Activated naive CD8-positive, alpha-beta T cell treated with anti-CD3 and anti-CD28 coated beads for 36 hours (primary cell): ENCODE measurements at places on chromosomes 16 and 17.
A peak's percentile ranks its signal among the peaks of the same experiment; 100 is the strongest.

GRCh38 chr17:303168-303567 lies 49.4 kb downstream of the RPH3AL start:
- no peaks in the 10 kb centered on the region for H3K36me3 ChIP-seq
- DNase-seq = no peak
- no peak overlapping the region for H3K27ac ChIP-seq

DNA sequence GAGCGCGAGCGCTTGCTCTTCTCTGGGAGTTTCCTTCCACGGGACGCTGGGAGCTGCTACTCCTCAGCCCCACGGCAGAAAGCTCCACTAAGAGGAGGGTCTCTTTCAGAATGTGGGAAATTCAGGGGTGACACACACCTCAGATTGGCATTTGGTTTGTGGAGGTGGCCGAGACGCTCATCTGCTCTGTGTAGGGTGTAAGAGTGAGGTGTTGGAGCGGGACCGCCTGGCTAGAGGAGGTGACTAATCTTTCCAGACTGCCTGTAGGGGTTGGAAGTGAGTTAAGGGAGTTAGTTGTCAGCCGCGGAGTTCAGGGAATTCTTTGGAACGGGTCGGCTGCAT lies 735 bp downstream of the PSMD11 start:
- H3K4me1 ChIP-seq = peaks cover 41% of the 10 kb centered on the region
- DNase-seq = peak; percentile 46
- H3K27ac ChIP-seq = peak overlapping the region; percentile 82
- H3K36me3 ChIP-seq = peaks cover 34% of the 10 kb centered on the region
- H3K4me3 ChIP-seq = peak overlapping the region; percentile 95

- no peak for DNase-seq
- peaks cover 19% of the 10 kb centered on the region for H3K27me3 ChIP-seq
These were observed 3.1 kb upstream of the KRTAP3-2 start for GRCh38 chr17:41002814-41003213.

DNA sequence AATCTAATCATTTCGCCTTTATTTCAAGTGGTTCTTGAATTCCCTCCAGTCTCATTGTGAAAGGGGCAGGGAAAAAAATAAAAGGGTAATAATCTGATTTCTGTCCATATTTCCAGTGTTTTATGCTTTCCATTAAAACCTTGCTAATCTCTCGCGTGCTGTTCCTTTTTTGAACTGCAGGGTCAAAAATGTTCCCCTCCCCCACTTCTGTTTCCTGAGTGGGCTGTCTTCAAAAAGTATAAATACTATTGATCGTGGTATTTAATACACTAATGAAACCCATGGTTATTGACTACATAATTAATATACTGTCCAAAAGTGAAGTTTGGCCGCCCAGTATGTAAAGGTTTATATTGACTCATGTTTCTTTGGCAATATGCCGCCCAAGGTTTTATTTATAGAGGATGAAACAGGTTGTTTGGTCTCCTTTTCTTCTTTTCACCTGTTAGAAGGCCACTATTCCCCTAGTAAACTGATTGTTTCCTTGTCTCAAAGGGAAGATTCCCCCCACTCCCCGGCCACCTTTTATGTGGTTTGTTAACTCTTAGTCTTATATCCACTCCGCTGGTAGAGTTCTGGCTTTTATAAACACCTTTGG lies 69.7 kb downstream of the RPA1 start:
- no peaks in the 10 kb centered on the region for H3K27me3 ChIP-seq
- no peak for DNase-seq
- H3K4me1 ChIP-seq = no peaks in the 10 kb centered on the region
- no peak overlapping the region for H3K4me3 ChIP-seq

GRCh38 chr17:75827308-75828075 lies 16.7 kb downstream of the UNC13D start:
- peaks cover 13% of the 10 kb centered on the region for H3K4me1 ChIP-seq
- peak overlapping the region; percentile 40 for H3K4me3 ChIP-seq
- peak overlapping the region; percentile 86 for H3K27ac ChIP-seq
- peaks cover 12% of the 10 kb centered on the region for H3K36me3 ChIP-seq
- no peaks in the 10 kb centered on the region for H3K27me3 ChIP-seq

- no peaks in the 10 kb centered on the region for H3K36me3 ChIP-seq
- no peak overlapping the region for H3K27ac ChIP-seq
- peaks cover 52% of the 10 kb centered on the region for H3K27me3 ChIP-seq
- no peak for DNase-seq
These were observed 23.7 kb upstream of the HLF start for GRCh38 chr17:55241097-55241496.

- H3K27me3 ChIP-seq = no peaks in the 10 kb centered on the region
- peaks cover 21% of the 10 kb centered on the region for H3K36me3 ChIP-seq
- no peak overlapping the region for H3K4me3 ChIP-seq
- H3K27ac ChIP-seq = no peak overlapping the region
These were observed 89.3 kb upstream of the PLEKHM1 start for GRCh38 chr17:45579529-45580495.

- H3K27me3 ChIP-seq = no peaks in the 10 kb centered on the region
- no peaks in the 10 kb centered on the region for H3K4me1 ChIP-seq
- no peak overlapping the region for H3K27ac ChIP-seq
- H3K4me3 ChIP-seq = no peak overlapping the region
These were observed 167.1 kb upstream of the CIBAR2 start for GRCh38 chr16:85279402-85279801.

- H3K36me3 ChIP-seq = peaks cover 38% of the 10 kb centered on the region
- H3K27me3 ChIP-seq = peaks cover 1% of the 10 kb centered on the region
- no peak overlapping the region for H3K27ac ChIP-seq
- no peak overlapping the region for H3K4me3 ChIP-seq
- no peak for DNase-seq
- peaks cover 30% of the 10 kb centered on the region for H3K4me1 ChIP-seq
These were observed 9.5 kb upstream of the GALK1 start for GRCh38 chr17:75774471-75774990.

DNA sequence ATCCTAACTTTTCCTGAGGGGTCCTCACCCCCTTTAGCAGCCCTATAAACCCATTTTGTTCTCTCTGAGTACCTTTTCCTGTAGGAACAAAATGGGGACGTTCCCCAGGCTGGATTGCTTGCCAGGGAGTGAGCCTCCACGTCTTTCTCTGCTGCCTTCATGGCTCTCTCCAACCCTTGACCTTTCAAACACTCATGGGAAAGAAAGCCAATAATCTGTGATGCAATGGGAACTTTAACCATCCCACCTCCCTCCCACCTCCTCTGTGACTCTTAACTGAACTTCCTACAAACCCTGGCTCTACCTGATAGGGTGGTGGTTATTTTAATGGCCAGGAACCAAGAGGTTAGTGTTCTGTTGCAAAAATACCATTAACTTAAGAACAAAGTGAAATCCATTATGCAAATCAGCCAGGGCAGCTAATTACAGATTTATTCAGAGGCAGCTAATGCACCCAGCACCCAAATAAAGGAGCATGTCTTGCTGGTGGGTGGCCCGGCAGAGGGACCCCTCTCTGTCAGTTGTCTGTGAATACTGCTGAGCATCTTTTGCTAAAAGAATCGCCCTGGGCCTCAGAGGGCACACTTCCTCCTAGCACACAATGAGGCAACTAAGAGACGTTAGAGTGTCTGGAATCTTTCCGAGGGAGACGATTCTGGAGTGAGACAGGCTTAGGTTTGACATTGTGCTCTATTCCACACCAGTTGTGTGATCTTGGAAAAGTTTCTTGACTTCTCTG lies 3.0 kb downstream of the PIPOX start:
- no peaks in the 10 kb centered on the region for H3K36me3 ChIP-seq
- H3K27me3 ChIP-seq = peaks cover 10% of the 10 kb centered on the region
- peaks cover 17% of the 10 kb centered on the region for H3K4me1 ChIP-seq
- H3K27ac ChIP-seq = no peak overlapping the region
- no peak overlapping the region for H3K4me3 ChIP-seq

DNA sequence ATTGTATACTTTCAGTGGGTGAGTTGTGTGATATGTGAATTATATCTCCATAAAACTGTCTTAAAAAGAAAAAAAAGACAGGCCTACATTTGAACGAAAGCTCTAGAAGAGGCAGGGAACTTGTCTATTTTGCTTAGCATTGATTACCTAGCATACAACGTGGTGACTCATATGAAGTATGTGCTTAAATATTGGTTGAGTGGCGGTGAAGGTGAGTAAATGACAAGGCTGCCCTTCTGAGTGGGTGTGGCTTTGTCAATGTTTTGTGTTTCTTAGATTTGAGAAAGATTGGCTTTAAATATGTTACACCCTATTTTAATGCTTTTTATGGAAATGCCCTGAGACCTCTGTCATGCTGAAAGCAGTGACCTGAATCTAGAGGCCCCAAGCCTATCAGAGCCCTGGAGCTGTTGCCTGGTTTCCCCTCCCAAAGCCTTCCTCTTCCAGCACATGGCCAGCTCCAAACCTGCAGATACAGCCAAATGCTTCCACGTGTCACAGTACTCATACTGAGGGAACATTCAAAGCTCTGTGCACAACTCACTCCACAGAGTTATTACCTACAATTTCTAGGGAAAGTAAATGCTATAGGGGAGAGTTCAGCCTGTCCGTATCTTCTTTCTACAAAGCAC lies 260.0 kb downstream of the PHKB start:
- no peak for DNase-seq
- H3K4me3 ChIP-seq = no peak overlapping the region
- no peak overlapping the region for H3K27ac ChIP-seq
- H3K4me1 ChIP-seq = no peaks in the 10 kb centered on the region
- no peaks in the 10 kb centered on the region for H3K27me3 ChIP-seq

GRCh38 chr17:15456972-15457722 lies 10.3 kb downstream of the CDRT4 start:
- no peak overlapping the region for H3K27ac ChIP-seq
- peaks cover 27% of the 10 kb centered on the region for H3K36me3 ChIP-seq
- H3K27me3 ChIP-seq = no peaks in the 10 kb centered on the region
- no peak overlapping the region for H3K4me3 ChIP-seq

GRCh38 chr17:3802461-3803307 lies 1.7 kb upstream of the ITGAE start:
- H3K27ac ChIP-seq = no peak overlapping the region
- DNase-seq = no peak
- H3K27me3 ChIP-seq = no peaks in the 10 kb centered on the region
- H3K4me1 ChIP-seq = peaks cover 15% of the 10 kb centered on the region
- H3K36me3 ChIP-seq = peaks cover 5% of the 10 kb centered on the region

DNA sequence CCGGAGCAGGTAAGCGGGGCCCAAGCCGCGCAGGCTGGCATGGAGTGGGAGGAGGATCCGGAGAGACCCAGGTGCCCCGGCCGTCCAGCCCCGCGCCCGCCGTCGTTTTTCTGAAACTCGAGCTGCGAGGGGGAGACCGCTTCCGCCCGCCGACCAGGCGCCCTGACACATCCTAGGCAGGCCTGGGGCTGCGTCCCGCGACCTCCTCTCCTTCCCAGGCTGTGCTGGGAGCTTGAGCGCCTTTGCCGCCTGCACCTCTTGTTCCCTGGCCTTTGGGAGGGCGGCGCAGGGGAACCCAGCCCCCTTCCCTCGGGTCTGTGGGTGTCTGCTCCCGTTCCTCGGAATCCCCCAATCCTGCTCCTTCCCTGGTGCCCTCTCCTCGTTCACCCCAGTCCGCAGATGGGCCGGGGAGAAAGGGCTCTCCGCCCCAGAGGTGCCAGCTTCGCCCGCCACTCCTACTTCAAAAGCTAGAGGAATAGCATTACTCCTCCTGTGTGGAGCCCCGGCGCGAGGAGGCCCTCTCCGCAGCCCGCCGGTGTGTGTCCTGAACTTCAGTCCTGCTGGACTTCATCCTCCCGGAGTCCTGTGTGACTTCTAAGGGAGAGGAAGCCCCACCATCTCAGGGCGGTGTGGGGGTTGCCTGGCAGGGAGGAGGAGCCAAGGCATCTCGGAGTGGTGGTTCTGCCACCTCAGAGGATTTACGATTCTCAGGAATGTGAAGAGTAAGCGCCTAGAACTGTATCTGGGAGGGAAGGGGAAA lies 1.0 kb downstream of the NHERF1 start:
- H3K27me3 ChIP-seq = no peaks in the 10 kb centered on the region
- H3K4me1 ChIP-seq = peaks cover 50% of the 10 kb centered on the region
- peak; percentile 64 for DNase-seq
- H3K4me3 ChIP-seq = peak overlapping the region; percentile 100

GRCh38 chr17:1375615-1376014 lies 24.4 kb downstream of the YWHAE start:
- peaks cover 37% of the 10 kb centered on the region for H3K36me3 ChIP-seq
- no peak for DNase-seq
- H3K27me3 ChIP-seq = no peaks in the 10 kb centered on the region
- peaks cover 76% of the 10 kb centered on the region for H3K4me1 ChIP-seq
- peak overlapping the region; percentile 32 for H3K4me3 ChIP-seq
- H3K27ac ChIP-seq = peak overlapping the region; percentile 60

GRCh38 chr16:58046054-58046881 lies 20.7 kb downstream of the MMP15 start:
- H3K27ac ChIP-seq = no peak overlapping the region
- DNase-seq = no peak
- no peak overlapping the region for H3K4me3 ChIP-seq
- no peaks in the 10 kb centered on the region for H3K36me3 ChIP-seq
- H3K27me3 ChIP-seq = no peaks in the 10 kb centered on the region
- no peaks in the 10 kb centered on the region for H3K4me1 ChIP-seq

- DNase-seq = no peak
- H3K4me3 ChIP-seq = no peak overlapping the region
- no peak overlapping the region for H3K27ac ChIP-seq
- no peaks in the 10 kb centered on the region for H3K27me3 ChIP-seq
These were observed 67.7 kb downstream of the RBFOX1 start for GRCh38 chr16:7400117-7400890.

GRCh38 chr16:48430890-48431289 lies 45.7 kb upstream of the SIAH1 start:
- no peak for DNase-seq
- H3K4me3 ChIP-seq = no peak overlapping the region
- H3K36me3 ChIP-seq = no peaks in the 10 kb centered on the region
- H3K4me1 ChIP-seq = peaks cover 12% of the 10 kb centered on the region
- no peaks in the 10 kb centered on the region for H3K27me3 ChIP-seq
- peak overlapping the region; percentile 20 for H3K27ac ChIP-seq

- H3K36me3 ChIP-seq = peaks cover 3% of the 10 kb centered on the region
- H3K4me3 ChIP-seq = no peak overlapping the region
- DNase-seq = no peak
- no peak overlapping the region for H3K27ac ChIP-seq
- no peaks in the 10 kb centered on the region for H3K27me3 ChIP-seq
- H3K4me1 ChIP-seq = peaks cover 10% of the 10 kb centered on the region
These were observed 71.4 kb upstream of the KCTD5 start for GRCh38 chr16:2610781-2611498.

GRCh38 chr16:22092143-22092933 lies at the start of gene VWA3A:
TSS of gene VWA3A (plus strand) at chr16:22092541. CDS start at chr16:22092638, 97 bp downstream.
- no peaks in the 10 kb centered on the region for H3K36me3 ChIP-seq
- H3K27ac ChIP-seq = no peak within 1 kb of the TSS
- H3K27me3 ChIP-seq = peaks cover 3% of the 10 kb centered on the region
- no peaks in the 10 kb centered on the region for H3K4me1 ChIP-seq
- no peak for DNase-seq

- DNase-seq = no peak
- H3K27me3 ChIP-seq = no peaks in the 10 kb centered on the region
- no peak overlapping the region for H3K27ac ChIP-seq
These were observed 9.2 kb downstream of the CCL17 start for GRCh38 chr16:57413733-57414132.
